Activated CD4-positive, alpha-beta T cell treated with anti-CD3 and anti-CD28 coated beads, Interleukin-2, amount 50 U/mL, for 48 hours (primary cell): ENCODE measurements at places on chromosomes 16 and 17.

DNA sequence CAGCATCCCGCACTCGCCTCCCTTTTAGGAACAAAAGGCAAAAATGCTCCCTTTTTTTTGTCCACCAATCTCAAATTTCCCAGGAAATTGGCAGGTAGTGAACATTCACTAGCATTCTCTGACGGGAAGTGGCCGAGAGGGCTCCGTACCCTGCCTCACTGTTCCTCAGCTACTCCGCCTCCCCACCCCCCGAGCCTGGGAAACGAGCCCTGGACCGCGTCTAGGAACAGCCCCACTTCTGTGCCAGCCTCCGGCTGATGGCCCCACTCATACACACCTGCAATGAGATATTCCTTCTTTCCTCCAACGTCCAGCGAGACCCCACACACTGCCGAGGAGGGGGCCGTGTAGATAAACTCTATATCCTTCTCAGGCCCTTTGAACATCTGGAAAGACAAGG, 30.0 kb upstream of the USP36 start:
- DNase-seq = no peak

- no peak for DNase-seq
Measured at GRCh38 chr17:30232824-30233427, 2.6 kb downstream of the SLC6A4 start.

GRCh38 chr17:71334048-71334751, 786.6 kb upstream of the SOX9 start:
- DNase-seq = no peak

- no peak for DNase-seq
Measured at GRCh38 chr16:9555051-9555450, 463.6 kb downstream of the HAPSTR1 start.

- no peak for DNase-seq
Measured at GRCh38 chr16:88016964-88017363, 65.7 kb downstream of the BANP start.

GRCh38 chr17:7862692-7863437, 5.1 kb downstream of the CYB5D1 start:
- DNase-seq = no peak

DNA sequence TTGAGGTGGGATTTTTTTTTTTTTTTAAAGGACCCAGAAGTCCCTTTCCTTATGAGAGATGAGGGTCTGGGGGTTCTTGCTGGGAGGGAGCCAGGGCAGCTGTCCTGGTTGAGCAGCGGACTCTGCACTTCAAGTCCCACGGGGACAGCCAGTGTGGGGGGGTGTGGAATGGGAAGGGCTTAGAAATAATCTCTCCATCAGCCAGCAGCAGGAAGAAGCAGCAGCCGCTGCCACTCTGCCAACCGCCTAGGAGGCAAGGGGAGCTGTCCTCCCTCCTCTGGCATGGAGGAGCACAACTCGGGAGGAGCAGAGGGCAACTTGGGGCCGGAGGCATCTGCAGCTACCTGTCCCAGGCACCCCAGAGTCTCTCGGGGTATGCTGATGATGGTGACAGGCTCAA, at the start of gene KCNG4:
Gene KCNG4 (minus strand): TSS at position 104 of the 400 bp plus-strand sequence. CDS start 2,527 bp downstream, outside the sequence.
- no peak for DNase-seq

DNA sequence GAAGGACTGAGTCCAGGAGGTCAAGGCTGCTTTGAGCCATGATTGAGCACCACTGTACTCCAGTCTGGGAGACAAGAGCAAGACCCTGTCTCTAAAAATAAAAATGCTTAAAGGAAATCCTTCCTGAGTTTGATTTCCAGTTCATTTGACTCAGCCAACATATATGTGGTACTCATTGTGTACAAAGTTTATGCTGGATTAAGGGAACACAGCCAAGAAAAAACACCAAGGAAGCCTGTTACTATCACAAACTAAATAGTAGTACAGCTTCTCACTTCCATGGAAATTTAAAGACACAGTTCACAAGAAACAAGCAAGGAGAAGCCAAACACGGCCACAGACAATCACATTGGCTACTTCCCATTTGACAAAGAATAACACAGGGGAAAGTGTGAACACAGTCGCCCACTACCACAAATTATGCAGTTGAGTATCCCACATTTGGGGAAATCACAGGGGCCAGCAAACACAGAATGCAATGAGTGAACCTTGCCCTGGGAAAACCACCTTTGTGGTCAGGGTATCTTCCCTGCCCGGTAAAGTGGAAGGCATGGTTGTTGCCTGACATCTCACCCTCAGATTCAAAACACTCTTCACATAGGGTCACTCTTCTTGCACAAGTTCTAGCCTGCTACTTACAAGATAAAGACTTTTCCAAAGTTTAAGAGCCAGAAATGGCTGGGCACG, 14.5 kb downstream of the TEX14 start:
- no peak for DNase-seq

GRCh38 chr16:66521951-66522771, 27.8 kb downstream of the TK2 start:
- DNase-seq = peak; percentile 96

DNA sequence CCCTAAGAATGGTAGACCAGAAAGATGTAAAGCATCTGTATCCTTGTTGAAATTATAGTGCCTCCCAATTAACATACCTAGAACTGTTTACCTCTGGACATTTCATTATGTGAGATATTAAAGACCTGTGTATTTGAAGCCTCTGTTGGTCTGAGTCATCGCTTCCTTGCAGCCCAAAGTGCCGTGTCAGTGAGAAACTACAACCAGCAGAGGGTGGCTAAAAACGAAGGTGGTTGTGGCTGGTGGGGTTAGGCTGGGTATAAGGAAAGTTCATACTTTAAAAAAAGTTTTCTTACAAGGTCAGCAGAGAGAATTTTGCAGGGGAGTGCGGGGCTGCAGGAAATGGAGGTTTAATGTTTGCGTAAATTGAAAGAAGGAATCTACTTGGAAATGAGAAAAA, 290.7 kb downstream of the TMEM114 start:
- DNase-seq = no peak

- DNase-seq = no peak
Measured at GRCh38 chr17:51085150-51085805, 35.4 kb downstream of the SPAG9 start.
